NCI-H187 treated with DMSO at 0.1 percent for 48 hours (cell line): ENCODE measurements at places on chromosomes 5 and 9.

GRCh38 chr5:39355324-39355723, 9.0 kb downstream of the C9 start:
- DNase-seq, result no peak

- DNase-seq, result no peak
Observed at GRCh38 chr5:138033907-138034306, 1.0 kb upstream of the FAM13B start.

DNA sequence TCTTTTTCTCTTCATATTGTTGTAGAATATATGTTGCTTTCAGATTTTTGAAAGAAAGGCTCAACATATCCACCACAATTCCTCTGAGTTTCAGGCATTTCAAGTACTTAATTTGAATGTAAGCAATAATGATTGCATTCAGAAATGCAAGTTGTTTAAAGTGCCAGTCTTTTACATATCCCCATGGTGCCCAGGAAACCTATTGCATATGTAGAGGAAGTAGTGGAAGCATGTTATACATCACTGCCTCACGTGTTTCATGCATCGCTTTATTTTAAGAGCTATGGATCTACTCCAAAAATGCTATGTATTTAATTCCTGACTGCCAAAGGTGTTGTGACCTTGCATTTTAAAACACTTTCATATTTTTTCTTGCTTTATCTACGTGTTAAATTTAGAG, 28.1 kb downstream of the CPEB4 start:
- DNase-seq, result no peak

DNA sequence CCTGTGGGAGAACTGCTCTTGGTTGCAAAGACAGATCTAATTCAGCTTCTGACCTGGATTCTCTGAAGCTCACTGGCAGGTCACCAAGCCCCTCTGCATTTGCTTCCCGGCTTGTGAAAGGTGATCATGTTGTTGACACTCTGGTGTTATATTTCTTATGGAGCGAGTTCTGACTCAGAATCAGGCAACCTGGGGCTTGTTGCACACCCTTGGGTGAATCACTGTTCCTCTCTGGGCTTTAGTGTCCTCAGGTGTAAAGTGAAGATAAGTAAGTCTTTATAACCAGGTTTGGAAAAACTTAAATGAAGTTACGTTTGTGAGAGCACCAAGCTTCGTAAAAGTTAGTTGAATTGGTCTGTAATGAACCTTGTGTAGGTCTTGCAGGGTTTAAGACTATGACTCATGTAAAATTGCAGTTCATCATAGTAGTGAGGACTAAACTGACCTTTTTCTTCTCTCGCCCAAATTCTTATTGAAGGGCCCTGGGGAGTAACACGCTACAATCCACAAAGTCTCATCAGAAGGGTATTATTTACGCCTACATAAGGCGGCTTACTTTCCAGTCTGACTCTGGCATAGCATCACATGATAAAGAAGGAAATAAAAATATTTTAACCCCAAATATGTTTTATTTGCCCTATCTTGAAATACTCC, 218.6 kb downstream of the TMEM38B start:
- DNase-seq, result no peak

DNA sequence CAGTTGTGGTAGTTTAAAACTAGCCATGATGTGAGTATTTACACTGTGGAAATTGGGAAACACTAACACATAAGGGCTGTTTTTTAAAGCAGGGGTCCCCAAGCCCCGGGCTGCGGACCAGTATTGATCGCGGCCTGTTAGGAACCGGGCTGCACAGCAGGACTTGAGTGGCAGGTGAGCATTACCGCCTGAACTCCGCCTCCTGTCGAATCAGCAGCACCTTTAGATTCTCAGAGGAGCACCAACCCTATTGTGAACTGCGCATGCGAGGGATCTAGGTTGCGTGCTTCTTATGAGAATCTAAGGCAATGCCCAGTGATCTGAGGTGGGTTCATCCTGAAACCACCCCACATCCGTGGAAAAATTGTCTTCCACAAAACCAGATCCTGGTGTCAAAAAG, 127.8 kb downstream of the PCSK5 start:
- DNase-seq, result no peak

GRCh38 chr9:35555246-35555701, 49.8 kb upstream of the TESK1 start:
- no peak for DNase-seq

GRCh38 chr9:128404560-128404959, 16.1 kb upstream of the CERCAM start:
- DNase-seq, result no peak

GRCh38 chr5:116699332-116699731, 124.7 kb upstream of the SEMA6A start:
- DNase-seq, result no peak

- no peak for DNase-seq
Observed at GRCh38 chr5:138706655-138707480, 46.4 kb upstream of the CTNNA1 start.

DNA sequence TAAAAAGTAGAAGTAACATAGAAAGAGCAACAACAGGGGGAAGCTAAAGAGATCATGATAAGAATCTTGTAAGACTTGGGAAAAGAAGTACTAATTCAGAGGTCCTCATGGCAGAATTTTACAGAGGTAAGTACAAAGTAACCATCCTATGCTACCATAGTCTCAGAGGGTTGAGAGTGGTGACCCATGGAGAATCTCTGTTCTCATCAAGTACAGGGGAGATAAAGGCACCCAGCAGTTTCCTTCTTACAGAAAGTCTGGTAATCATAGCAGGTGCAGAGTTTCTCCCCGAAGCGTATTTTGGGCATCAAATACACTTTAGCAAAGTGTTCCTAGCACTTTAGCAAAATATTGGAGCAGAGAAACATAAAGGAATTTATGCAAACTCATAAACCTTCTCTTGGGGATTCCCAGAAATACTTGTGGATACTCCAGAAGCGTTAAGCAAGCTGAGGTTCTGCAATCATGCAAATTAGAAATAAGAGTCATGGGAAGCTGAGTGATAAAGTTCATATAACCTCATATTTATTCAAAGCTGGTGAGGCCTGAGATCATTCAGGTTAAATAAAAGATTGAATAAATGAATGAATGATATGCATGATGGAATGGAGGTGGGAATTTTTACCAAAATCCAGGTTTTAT, 101.0 kb upstream of the SMC2 start:
- no peak for DNase-seq

DNA sequence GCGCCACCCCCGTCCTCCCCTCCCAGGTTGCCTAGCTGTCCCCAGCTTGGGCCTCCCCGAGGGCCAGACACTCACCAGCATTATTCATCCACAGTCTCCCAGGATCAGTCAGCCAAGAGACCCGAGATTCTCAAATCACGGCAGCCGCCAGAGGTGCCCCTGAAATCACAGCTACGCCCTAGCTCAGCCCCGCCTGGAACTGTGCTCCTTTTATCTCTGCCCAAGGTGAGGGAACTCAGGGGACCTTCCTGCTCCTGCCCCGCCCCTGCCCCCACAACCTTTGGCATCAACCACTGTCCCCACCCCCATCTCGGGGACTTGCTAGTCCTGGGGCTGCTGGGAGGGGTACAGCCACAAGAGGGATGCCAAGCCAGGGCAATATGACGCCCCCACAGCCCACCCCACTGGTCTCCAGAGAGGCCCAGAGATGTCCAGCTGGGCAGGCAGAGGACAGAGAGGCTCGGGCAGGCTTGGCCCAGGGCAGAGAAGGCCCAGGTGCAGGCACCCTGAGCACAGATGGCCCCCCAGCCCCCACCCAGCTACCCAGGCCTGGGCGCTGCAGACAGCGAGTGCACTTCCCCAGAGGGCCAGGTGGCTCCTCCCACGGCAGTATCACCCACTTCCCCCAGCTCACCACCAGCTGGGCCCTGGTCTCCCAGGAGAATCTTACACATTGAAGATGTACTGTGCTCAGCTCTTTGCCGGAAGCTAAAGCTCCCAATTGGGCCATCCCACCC, at the start of gene FUT7:
TSS of gene FUT7 (minus strand) at position 185 of the 737 bp plus-strand sequence. CDS start at position 88, 97 bp downstream.
- no peak for DNase-seq

DNA sequence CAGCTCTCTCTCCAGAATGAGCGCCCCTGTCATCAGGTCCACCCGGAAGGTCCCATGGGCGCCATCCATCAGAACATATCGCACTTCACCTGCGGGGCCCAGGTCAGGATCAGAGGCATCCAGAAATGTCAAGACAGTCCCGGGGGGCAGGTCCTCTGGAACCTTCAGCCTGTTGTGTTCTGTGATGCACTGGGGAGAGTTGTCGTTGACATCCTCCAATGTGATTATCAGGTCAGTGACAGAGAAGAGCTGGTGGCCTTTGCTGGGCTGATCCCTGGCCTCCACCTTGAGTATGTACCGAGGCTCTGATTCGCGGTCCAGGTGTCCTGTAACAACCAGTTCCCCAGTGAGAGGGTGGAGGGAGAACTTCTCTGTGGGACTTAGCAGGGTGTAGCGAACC, 25.2 kb downstream of the FAT2 start:
- no peak for DNase-seq

- DNase-seq, result no peak
Observed at GRCh38 chr5:180291943-180292831, at the start of gene MAPK9. MAPK9 (minus strand) TSS chr5:180292083; CDS start chr5:180280561, 11,522 bp downstream.

DNA sequence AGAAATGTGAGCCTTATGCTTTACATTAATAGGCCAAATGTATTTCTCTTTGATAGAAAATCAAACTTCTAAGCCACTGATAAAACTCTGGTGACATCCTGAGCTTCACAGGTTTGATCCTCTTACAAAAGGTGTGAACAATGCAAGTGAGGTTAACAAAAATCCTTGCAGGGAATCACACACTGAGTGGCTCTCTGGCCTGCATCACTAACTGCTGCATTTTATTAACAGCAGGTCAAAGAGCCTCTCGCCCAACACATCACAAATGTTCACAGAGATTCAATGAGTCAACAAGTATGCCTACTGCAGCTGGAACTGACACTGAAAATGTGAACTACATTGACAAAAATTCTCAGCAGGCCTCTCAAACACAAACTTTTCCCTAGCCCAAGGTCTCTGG, 122.3 kb downstream of the SEMA5A start:
- no peak for DNase-seq

- DNase-seq, result no peak
Observed at GRCh38 chr9:136499935-136500910, 17.4 kb upstream of the SEC16A start.

DNA sequence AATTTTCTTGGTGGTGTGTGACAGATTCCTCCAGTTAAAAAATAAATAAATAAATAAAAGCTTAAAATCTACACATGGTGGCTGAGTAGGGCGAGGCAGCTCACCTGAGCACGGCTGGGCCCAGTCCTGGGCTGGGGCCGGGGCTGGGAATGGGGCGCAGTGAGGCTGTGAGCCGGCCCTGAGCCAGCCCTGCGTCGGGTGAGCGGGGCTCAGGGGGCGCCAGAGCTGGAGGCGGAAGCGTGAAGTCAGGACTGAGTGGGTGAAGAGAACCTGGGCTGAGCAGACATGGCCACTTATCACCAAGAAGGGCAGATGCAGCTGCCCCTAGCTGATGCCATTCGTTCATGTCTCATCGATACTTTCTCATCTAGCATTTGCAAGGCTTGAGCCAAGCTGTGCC, 22.8 kb upstream of the DTWD2 start:
- no peak for DNase-seq

- DNase-seq, result no peak
Observed at GRCh38 chr5:157516626-157517325, 56.8 kb downstream of the NIPAL4 start.

GRCh38 chr5:75169516-75169915, 67.2 kb downstream of the ANKRD31 start:
- no peak for DNase-seq

GRCh38 chr9:99478469-99479027, 256.5 kb downstream of the SEC61B start:
- no peak for DNase-seq

- no peak for DNase-seq
Observed at GRCh38 chr9:70567511-70567910, 153.1 kb upstream of the KLF9 start.

- peak; percentile 51 for DNase-seq
Observed at GRCh38 chr9:4499917-4500316, 9.6 kb downstream of the SLC1A1 start.

DNA sequence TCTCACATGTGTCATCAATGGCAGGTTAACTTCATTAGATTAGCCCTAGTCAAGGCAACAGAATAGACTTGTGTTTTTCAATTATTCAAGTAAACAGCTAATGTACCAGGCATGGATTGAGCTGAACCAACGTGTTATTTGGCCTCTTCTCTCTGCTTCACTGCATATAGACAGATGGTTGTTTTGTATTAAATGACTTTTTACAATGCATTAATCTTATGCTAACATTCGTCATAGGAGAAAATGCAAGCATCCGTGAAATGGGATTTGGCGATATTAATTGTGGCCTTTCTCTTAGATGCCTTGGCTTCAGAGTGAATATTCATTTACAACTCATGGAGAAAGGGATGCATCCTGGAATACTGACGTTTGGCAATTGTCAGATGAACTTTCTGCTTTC, 208.0 kb downstream of the KCTD16 start:
- no peak for DNase-seq

- no peak for DNase-seq
Observed at GRCh38 chr9:79568337-79569101, 3.2 kb upstream of the TLE4 start.

- no peak for DNase-seq
Observed at GRCh38 chr9:94672811-94673487, 33.6 kb upstream of the FBP1 start.

GRCh38 chr5:318931-319601, 2.4 kb upstream of the AHRR start:
- DNase-seq, result no peak

DNA sequence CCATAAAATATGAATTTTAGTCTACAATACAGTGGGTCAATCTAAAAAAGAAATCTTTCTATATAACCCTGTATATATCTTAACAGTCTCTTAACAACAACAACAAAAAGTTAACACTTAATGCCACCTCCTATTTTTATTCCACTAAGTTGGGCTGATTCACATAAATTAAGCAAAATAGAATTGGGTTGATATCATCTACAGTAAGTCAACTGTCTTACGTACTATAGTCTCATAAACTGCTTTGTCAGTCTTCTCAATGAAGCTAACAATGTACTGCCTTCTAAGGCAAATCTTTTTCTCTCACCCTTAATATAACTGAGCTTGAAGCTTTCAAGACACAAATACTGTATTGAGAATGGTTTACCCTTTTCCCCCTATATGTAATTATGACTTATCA, 185.7 kb downstream of the ADAMTS6 start:
- DNase-seq, result no peak

- DNase-seq, result no peak
Observed at GRCh38 chr5:18792145-18792544, 1157.9 kb downstream of the TAF11L14 start.

DNA sequence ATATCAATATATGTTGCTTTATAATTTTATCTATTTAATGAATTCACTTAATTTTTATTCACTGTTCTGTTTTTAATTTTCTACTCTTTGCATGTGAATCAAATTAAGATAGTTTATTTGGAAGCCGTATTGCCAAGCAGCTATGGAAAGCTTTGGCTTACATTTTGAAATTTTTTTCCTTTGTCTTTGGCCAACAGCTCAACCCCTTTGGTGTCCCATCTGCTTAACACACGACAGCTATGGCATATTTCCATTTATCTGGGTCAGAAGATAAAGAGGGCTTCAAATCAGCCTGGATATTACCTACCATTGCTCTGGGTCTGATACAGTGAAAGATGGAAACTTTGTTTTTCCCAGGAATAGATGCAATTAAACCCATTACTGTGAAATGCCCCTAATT, 201.0 kb downstream of the WDR70 start:
- no peak for DNase-seq
